ENCODE measurements at places on chromosomes 16 and 17.

DNA sequence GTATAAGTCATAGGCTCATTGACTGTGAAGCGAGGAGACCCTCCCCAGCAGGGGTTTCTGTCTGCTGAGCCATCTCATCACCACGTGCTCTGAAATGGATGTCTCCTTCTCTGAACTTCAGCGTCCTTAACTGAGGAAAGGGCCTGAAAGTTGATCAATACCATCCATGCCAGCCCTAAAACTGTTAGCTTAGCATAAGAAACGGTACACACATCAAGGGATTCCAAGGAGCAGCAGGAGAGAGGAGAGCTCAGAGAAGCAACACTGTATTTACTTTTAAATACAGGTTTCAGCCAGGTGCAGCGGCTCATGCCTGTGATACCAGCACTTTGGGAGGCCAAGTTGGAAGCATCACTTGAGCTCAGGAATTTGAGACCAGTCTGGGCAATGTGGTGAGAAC is 248.9 kb upstream of the TNRC6C start:
- no peak for DNase-seq

GRCh38 chr17:45427181-45427835 is 5.4 kb downstream of the ARHGAP27 start:
- DNase-seq = no peak

GRCh38 chr17:58818654-58819053 is 63.0 kb downstream of the PPM1E start:
- DNase-seq = no peak

GRCh38 chr16:86398201-86398600 is 112.1 kb upstream of the FOXF1 start:
- DNase-seq = no peak

- DNase-seq = no peak
Observed at GRCh38 chr17:50458701-50459676, 9.7 kb downstream of the CHAD start.

- no peak for DNase-seq
Observed at GRCh38 chr17:76524598-76525512, 12.7 kb downstream of the CYGB start.

- DNase-seq = no peak
Observed at GRCh38 chr16:16127469-16128116, 95.7 kb downstream of the ABCC6 start.

DNA sequence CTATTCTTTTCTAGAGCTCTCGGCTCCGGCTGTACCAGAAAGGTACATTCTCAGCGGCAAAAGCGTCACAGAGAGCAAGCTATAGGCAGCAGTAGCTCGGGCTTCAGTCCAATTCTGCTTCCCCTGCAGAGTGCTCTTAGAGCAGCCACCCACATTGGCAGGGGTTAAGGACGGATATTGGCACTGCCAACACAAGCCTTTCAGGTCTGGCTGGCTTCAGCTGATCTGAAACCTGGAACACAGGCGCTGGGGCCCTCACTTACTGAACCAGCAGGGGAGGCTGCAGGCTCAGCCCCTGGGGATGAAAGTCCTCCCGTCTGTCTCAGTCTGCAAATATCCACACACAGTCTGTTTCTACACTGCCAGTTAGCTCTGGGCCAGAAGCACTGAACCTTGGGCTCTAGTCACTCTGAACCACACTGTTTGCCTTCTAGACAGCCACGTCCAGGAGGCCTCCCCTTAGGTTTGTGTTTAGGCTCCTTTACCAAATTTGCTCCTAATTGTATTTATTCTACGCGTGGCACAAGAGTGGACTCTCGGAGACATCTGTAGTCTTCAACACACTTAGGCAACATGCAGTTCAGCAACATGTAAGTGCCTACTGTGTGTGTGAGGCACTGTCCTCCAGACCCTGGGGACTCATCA is 40.1 kb downstream of the HIC1 start:
- no peak for DNase-seq

DNA sequence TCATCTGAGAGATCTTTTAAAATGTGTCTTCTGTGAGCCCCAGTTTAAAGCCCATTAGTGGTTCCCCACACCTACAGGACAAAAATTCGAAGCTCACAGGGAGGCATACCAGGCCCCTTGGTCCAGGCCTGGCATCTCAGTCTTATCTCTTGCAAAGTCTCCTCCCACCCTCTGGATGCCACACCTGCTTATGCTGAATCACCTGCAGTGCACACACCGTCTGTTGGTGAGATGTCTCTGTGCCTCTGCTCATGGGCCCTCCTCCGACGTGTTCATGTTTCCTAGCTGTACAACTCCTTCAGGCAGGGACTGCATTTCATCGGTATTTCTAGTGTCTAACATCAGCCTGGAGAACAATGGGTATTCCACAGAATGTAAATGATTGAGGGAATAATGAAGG is 41.6 kb downstream of the RNF157 start:
- no peak for DNase-seq

DNA sequence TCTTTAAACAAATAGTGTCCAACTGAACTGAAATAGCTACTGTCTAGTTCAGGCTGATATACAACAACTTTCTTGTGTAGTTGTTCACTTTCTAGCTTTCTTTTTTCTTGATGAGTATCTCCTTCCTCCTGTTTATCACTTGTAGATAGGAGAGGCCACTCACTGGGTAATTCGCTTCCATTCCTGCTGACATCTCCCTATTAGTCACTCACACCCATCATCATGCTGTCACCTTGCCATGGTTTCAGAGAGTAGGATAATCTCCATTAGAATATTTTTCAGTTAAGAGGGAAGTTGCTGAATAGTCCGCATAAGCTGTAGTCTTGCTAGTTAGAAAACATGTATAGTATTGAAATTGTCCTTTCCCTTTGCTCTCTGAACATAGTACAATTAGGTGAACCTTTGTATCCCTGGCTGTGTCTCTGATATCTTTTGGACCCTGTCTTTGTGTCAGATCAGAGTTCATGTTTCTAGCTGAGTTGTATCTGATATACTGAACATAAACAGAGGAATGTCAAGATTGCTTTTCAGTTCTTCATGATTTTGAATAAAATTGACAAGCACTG is 64.4 kb upstream of the RASL10B start:
- no peak for DNase-seq

GRCh38 chr17:74213861-74214391 is 555 bp downstream of the TTYH2 start:
- DNase-seq = no peak

DNA sequence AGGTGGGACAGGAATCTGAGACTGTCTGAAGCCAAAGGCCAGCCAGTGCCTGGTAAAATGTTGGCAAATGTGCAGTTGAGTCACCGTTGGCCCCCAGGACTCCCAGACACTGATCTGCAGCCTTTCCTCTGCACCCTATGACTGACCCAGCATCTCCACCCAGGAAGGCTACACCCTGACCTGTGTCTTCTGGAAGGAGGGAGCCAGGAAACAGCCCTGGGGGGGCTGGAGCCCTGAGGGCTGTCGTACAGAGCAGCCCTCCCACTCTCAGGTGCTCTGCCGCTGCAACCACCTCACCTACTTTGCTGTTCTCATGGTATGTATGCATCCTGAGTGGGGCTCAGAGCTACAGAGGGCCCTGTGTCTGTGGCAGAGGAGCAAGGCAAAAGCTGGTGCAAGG is 24.0 kb downstream of the ADGRG5 start:
- no peak for DNase-seq

GRCh38 chr17:29848737-29849136 is 81.3 kb downstream of the SSH2 start:
- DNase-seq = no peak
